WTC11 (cell line): ENCODE measurements at places on chromosomes 2 and 18. TPM values are rescaled to one million over a fixed set of nuclear protein-coding genes. Genes with fewer than 3 reads are reported as not detected.

DNA sequence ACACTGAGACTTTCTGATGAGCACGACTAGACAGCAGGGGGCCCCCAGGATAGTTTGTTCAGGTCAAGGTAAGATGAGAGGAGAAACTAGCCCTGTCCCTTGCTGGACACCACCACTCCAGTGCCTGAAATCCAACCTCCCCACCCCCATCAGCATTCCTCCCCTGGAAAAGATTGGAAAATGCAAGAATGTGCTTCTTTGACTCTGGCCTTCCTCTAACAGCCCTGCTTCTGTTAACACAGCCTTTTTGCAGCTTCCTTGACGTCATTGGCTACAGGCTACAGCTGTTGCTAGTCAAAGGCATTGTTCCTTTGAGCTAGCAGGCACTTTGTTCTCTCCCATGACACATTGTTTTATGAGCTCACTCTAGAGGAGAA is 20.1 kb upstream of the LTBP1 start:
- H3K27me3 ChIP-seq, result no peaks in the 10 kb centered on the region
- peak overlapping the region; percentile 36 for H3K27ac ChIP-seq
- peak; percentile 19 for DNase-seq
- H3K36me3 ChIP-seq, result peaks cover 4% of the 10 kb centered on the region; the same call in 1 of the 2 replicates
- H3K4me1 ChIP-seq, result peaks cover 31% of the 10 kb centered on the region
- H3K4me3 ChIP-seq, result no peak overlapping the region

DNA sequence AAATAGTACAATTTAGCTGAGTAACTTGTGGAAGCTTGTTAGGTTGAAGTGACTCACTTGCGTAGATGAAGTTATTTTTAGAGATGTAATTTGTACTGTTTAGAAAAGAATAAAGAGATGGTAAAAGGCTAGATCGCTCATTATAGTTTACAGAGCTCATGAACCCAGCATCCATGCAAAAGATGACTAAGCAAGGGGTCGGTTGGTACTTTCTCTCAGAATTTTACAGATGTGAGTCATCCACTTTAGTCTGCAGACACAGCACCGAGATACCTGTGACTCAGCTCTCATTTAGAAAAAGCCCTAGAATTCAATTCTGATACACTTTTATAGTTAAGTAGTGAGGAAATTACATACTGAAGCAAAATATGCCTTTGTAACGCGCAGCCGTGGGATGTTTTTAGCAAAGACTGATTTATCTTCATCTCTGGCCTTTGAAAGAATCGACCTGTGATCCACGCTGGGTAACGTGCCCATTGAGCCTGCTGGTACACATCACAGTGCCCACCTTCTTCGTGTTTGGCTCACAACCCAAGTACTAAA is 116.5 kb upstream of the FOSL2 start:
- peaks cover 17% of the 10 kb centered on the region for H3K4me1 ChIP-seq
- no peak overlapping the region for H3K27ac ChIP-seq
- DNase-seq, result no peak
- no peaks in the 10 kb centered on the region for H3K27me3 ChIP-seq
- H3K4me3 ChIP-seq, result no peak overlapping the region

DNA sequence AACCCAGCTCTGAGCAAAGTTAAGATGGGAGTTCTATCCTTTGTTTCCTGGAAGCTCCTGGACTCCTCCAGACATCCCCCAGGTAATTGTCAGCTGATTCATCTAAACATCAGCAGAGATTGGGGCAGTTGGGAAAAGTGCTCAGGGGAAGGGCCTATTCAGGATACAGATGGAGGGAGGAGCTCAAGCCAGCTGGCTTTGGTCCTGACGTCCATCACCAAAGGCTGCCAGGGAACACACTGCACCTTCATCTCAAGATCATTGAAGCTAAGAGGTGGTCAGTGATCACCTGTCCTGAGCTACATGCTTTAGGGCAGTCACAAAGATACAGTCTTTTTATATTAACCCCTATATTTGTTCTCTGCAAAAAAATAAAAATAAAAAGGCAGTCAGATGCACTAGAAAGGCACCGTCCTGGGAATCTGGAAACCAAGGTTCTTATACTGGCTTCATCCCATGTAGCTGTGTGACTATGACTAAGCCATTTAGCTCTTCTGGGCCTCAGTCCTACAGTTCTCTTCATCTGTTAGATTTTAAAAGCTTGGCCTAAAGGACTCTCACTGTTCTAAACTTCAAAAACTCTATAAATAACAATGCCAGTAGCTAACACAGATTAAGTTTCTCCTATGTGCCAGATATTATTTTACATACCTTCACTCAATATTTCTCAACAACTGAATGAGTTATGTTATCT is 446.5 kb downstream of the BCL11A start:
- H3K27ac ChIP-seq, result no peak overlapping the region
- H3K36me3 ChIP-seq, result no peaks in the 10 kb centered on the region
- peaks cover 7% of the 10 kb centered on the region for H3K4me1 ChIP-seq

DNA sequence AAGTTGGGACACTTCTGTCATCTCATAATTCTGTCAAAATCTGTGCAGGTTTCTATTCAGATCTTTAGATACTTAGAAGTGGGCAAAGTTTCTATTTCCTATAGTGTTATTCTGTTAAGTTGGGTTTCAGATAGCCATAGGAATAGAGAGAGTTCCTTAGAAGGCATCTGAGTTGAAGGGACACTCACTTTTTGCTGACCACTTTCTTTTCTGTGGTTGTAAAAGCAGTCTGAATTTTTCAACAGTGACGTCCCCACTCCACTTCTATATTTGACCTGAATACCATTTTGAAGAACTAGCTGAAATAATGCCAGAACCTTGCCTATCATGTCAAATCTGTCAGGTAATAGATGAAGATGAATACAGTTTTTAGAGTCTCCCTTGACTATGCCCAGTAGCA is 267.3 kb downstream of the SPAG16 start:
- DNase-seq, result no peak
- no peaks in the 10 kb centered on the region; the same call in 1 of the 2 replicates for H3K27me3 ChIP-seq
- no peak overlapping the region for H3K4me3 ChIP-seq
- no peaks in the 10 kb centered on the region for H3K36me3 ChIP-seq

DNA sequence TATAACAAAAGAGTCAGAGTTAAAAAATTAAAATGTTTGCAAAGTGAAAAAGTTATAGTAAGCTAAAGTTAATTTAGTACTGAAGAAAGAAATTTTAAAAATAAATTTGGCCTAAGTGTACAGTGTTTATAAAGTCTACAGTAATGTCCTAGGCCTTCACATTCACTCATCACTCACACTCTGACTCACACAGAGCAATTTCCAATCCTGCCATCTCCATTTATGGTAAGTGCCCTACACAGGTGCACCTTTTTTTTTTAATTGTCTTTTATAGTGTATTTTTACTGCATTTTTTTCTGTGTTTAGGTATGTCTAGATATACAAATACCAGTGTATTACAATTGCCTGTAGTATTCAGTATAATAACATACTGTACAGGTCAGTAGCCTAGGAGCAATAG is 562.9 kb downstream of the PIK3C3 start:
- H3K27ac ChIP-seq, result no peak overlapping the region
- no peaks in the 10 kb centered on the region for H3K27me3 ChIP-seq
- H3K36me3 ChIP-seq, result 0 out of 2 replicates have a peak, but pooled peaks cover 2% of the 10 kb centered on the region
- no peak overlapping the region for H3K4me3 ChIP-seq

- peaks cover 50% of the 10 kb centered on the region for H3K4me1 ChIP-seq
- 0 out of 2 replicates have a peak, but pooled peaks cover 2% of the 10 kb centered on the region for H3K36me3 ChIP-seq
- peak; percentile 30 for DNase-seq
- H3K4me3 ChIP-seq, result no peak overlapping the region
- no peaks in the 10 kb centered on the region for H3K27me3 ChIP-seq
Measured at GRCh38 chr2:202495230-202495604, 119.1 kb downstream of the BMPR2 start.

UGT1A8 gene
- total RNA-seq, result 0.11 to 0.13 TPM in 2 of 3 replicates, not detected in the other

DNA sequence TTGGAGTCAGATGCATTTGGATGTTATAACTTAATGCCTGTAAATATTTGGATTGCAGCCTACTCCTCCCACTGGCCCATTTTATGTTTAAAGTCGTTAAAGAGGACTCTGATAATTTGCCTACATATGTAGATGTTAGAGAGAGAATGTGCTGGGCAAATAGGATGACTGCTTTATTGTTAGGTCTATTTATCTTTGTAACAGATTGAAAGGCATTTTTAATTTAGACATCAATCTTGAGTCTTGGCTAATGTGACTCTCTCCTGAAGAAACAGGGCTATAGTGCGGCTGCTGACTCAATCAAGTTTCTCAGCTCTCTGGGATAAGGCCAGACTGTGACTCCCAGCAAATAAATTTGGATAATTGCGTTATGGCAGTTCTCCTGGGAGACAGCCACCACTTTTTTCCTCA is 1101.4 kb downstream of the CBLN2 start:
- H3K27me3 ChIP-seq, result peaks cover 2% of the 10 kb centered on the region; the same call in 1 of the 2 replicates
- no peak overlapping the region for H3K4me3 ChIP-seq
- DNase-seq, result no peak
- H3K4me1 ChIP-seq, result no peaks in the 10 kb centered on the region
- H3K27ac ChIP-seq, result no peak overlapping the region

- no peaks in the 10 kb centered on the region for H3K36me3 ChIP-seq
- no peak for DNase-seq
- H3K27me3 ChIP-seq, result no peaks in the 10 kb centered on the region
- H3K27ac ChIP-seq, result no peak overlapping the region
Measured at GRCh38 chr2:232076272-232076671, 114.8 kb downstream of the DIS3L2 start.

DNA sequence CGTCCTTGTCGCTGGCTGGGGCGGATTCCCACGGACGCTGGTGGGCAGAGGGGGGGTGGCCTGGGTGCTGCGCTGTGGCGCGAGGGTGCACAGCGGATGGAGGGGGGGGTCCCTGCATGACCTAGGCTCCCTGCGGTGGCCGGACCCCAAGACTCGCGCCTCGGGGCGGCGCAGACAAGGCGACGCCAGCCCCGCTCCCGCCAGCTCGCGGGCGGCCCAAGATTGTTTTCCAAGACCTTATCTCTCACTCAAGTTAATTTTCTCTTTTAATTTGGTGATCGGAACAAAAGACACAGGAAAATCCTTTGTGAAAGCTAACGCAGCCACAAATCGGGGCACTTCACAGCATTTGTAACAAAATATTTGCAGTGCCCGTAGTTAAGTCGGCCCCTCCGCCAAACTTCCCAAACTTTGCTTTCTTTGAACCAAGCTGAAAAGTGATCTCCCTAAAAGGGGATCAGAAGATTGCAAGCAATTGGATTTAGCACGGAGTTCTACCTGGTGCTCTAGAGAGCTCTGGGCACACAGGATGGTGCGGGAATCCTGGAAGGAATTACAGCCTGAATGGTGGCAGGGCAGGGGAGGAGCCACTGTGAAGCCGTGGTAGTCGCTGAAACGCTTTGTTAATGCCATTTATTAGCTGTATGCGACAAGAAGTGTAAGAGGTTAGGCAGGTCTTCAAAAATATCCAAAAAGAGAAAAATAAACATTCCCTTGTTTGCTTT is 4.8 kb upstream of the ID2 start:
- no peak for DNase-seq
- H3K36me3 ChIP-seq, result peaks cover 19% of the 10 kb centered on the region
- peaks cover 59% of the 10 kb centered on the region for H3K27me3 ChIP-seq
- H3K4me3 ChIP-seq, result peak overlapping the region; percentile 70
- H3K4me1 ChIP-seq, result peaks cover 39% of the 10 kb centered on the region
- peak overlapping the region; percentile 99 for H3K27ac ChIP-seq

GRCh38 chr18:46821856-46822711 is 65.2 kb upstream of the ST8SIA5 start:
- H3K4me1 ChIP-seq, result no peaks in the 10 kb centered on the region
- no peak for DNase-seq
- H3K4me3 ChIP-seq, result no peak overlapping the region
- 0 out of 2 replicates have a peak overlapping the region, but pooled peaks have one; percentile 63 for H3K27ac ChIP-seq
- H3K27me3 ChIP-seq, result no peaks in the 10 kb centered on the region

LINC00305 gene
- total RNA-seq, result not detected in 3 replicates

DNA sequence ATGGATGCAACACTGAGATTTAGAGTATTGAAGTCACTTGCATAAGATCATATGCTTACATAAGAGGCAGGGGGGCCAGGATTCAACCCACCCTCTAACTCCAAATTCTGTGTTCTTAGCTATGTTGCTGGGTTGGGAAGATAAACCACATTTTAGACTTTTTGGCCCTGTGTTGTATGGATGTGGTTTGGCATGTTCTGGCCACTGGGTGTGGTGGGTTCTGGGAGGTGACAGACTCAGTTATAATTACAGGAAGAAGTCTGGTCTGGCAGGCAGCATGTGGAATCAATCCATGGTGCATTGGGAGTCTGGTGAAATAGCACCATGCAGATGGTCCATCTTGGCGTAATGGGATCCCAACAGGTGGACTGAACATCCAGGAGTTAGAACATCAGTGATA is 138.9 kb downstream of the LTBP1 start:
- peaks cover 52% of the 10 kb centered on the region for H3K27me3 ChIP-seq
- no peak for DNase-seq
- no peak overlapping the region for H3K27ac ChIP-seq
- no peaks in the 10 kb centered on the region for H3K36me3 ChIP-seq
- no peak overlapping the region for H3K4me3 ChIP-seq

DNA sequence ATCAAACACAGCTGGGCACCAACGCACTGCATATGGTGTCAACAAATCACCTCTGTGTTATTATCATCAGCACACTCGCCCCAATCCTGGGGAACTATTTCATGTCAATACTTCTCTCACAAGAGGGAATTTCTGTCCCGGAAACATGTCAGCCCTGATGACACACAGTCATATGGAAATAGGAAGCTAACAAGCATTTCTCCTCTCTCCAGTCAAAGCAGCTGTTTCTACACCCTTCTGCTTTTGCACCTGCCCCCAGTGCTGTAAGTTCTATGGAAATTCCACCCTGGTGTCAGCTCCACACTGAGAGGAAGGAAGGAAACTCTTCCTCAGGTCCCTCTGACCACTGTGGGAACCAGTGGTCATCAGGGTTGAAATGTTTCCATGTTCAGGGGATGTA is 447.6 kb upstream of the ID2 start:
- H3K4me3 ChIP-seq, result no peak overlapping the region
- peaks cover 43% of the 10 kb centered on the region for H3K4me1 ChIP-seq
- H3K36me3 ChIP-seq, result no peaks in the 10 kb centered on the region
- H3K27ac ChIP-seq, result no peak overlapping the region
- no peak for DNase-seq

- H3K4me1 ChIP-seq, result no peaks in the 10 kb centered on the region
- H3K27me3 ChIP-seq, result peaks cover 6% of the 10 kb centered on the region
- H3K4me3 ChIP-seq, result no peak overlapping the region
- DNase-seq, result no peak
- peaks cover 20% of the 10 kb centered on the region for H3K36me3 ChIP-seq
- no peak overlapping the region for H3K27ac ChIP-seq
Measured at GRCh38 chr2:152280780-152281179, 54.2 kb upstream of the FMNL2 start.

RGPD4 gene
- 0.04 to 0.05 TPM in 2 of 3 replicates, not detected in the other for total RNA-seq

GRCh38 chr2:133485868-133486267 is 82.4 kb downstream of the NCKAP5 start:
- H3K27ac ChIP-seq, result no peak overlapping the region
- no peak overlapping the region for H3K4me3 ChIP-seq
- no peak for DNase-seq
- H3K27me3 ChIP-seq, result no peaks in the 10 kb centered on the region
- H3K36me3 ChIP-seq, result no peaks in the 10 kb centered on the region
- H3K4me1 ChIP-seq, result no peaks in the 10 kb centered on the region

DNA sequence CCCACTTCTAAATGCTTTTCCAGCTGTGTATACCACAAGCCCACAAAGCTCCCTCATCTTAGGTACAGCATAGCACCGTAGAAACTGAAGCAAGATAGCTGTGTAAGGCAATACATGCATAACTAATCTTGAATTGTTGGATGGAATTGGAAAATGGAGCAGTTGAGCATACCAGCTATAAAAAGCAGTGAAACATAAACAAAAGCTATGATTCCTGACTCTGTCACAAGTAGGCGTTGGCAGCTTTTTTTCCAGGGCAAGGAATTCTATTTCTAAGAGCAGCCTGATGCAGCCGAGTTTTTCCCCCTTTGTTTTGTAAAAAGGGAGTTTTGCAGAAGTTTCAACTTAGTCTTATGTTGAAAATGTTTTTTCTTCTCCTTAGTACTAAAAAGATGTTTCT is 32.4 kb downstream of the MOGAT1 start:
- DNase-seq, result no peak
- peaks cover 32% of the 10 kb centered on the region for H3K4me1 ChIP-seq
- H3K36me3 ChIP-seq, result no peaks in the 10 kb centered on the region
- H3K4me3 ChIP-seq, result no peak overlapping the region
